NCI-H460 (cell line): ENCODE measurements at places on chromosomes 5 and 9. TPM values are rescaled to one million over a fixed set of nuclear protein-coding genes. Genes with fewer than 3 reads are reported as not detected.

RLN1 gene
- total RNA-seq: not detected in 2 replicates

DNA sequence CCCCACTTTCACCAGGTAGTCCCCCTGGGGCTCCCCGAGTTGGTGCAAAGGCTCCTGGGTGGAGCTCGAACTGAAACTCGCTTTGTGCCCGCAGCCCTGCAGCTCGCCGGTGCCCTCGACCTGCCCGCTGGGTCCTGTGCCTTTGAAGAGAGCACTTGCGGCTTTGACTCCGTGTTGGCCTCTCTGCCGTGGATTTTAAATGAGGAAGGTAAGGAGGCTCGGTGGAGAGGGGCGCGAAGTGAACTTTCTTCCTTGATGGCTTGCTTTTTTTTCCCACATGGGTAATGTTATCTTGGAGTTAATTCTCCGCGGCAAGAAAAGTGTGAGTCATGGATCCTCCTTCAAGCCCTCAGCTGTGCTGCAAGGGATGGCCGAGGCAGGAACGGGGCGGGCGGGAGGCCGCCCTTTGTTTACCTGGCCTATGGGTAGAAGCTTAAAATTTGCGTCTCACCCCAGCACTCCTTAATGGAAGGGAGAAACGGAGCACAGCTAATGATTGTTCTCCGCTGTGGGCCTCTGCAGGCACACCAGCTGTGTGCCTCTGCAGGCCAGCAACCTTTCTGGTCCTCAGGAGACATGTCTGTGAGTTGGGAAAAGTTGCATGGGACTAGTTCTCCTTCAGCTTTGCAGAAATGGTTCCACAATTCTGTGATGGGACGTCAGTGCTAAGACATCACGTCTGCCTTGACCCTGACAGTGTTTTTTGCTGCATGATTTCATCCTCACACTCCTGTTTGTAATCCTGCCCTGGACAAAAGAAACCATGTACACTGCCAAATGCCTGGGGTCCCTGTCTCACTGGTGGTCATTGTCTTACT, 1.1 kb downstream of the MAMDC2 start:
- DNase-seq: no peak

DNA sequence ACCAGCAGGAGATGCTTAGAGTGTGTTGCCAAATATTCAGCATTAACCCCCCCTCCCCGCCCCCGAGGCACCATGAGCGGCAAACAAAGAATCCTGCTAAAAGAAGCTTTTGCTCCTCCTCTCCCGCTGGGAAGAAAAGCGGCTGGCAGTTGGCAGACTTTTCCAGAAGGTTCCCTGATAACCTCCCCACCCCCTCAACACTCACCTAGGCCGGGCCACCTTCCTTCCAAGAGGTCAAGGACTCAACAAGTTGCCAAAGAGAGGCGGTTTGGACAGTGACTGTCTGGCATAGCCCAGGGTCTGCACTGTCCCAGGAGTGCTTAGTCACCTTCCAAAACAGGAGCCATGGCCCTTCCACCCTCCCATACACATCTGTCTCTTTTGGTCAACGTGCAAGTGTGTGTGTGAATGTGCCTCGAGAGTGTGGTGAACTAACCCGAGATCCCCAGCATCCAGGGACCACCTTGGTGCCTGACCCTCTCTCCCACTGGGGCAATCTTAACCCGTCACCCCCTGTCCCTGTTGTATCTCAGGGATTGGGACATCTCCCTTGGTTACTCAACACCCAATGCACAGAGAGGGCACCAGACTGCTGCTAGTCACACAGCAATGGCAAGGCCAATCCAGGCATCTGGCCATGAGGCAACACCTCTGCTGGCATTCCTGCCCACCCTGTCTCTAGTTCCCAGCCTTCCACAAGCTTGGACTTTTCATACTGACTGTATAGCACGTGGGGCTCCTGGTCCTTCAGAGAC, 18.9 kb downstream of the CAMK2A start:
- DNase-seq: no peak

HINT1 gene
- total RNA-seq: 596 and 611 TPM in 2 replicates

FBLL1 gene
- total RNA-seq: 1.0 and 1.7 TPM in 2 replicates

- no peak for DNase-seq
Observed at GRCh38 chr5:83991566-83992224, 271.0 kb upstream of the HAPLN1 start.

GRCh38 chr9:15735083-15735857, 182.4 kb downstream of the CCDC171 start:
- DNase-seq: peak; percentile 28

GRCh38 chr5:34977934-34978613, 48.7 kb downstream of the DNAJC21 start:
- no peak for DNase-seq

DNA sequence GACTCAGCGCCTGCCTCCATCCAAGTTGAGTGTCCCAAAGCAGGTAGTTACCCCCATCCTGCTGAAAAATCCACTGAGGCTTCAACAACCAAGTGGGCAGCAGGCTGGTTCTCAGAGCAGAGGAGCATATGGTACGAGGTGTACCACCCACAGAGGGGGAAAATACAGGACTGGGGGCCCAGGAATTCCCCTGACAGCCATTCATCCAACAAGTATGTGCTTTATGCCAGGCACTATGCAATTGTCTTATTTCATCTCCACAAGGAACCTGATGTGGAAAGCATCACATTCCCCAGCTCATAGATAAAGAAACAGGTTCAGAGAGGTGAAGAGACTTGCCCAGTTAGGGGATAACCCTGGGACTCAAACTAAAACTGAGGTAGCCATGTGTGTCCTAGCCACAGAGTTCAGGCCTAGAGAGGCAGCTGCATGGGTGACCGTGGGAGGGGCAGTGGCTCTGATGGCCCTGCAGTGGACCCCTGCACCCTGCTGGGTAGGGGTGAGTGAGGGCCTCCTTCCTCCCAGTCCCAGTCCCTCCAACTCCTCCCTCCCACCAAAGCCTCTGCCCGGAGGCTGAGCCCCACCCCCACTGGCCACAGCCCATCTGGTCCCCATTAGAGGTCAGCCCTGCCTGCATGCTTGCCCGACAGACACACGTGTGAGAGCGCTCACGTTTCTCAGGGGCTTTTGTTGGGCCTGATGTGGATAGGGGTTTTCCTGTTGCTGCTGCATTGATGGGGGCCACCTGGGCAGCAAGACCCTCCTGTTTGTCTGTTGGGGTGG, 11.5 kb downstream of the PDLIM4 start:
- DNase-seq: no peak
